Fibroblast of skin of left biceps (primary cell): ENCODE measurements at places on chromosomes 3 and 15.

DNA sequence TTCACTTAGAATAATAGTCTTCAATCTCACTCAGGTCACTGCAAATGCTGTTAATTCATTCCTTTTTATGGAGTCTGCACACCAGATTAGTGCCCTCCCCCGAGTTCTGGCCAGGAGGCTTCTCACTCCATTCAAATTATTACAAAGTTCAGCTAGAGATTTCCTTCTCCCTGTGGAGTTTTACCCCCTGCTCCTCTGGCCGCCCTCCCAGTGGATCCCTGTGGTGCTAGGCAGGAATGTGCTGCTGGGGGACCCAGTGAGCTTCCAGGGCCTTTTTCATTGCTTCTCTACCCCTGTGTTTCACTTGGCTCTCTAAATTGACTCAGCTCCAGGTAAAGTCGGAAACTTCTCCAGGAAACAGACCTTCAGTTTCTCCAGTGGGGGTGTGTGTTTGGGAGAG, 42.7 kb upstream of the CD200R1L start:
- no peak for DNase-seq

GRCh38 chr15:80615783-80616391, 79.2 kb upstream of the ABHD17C start:
- no peak for DNase-seq

DNA sequence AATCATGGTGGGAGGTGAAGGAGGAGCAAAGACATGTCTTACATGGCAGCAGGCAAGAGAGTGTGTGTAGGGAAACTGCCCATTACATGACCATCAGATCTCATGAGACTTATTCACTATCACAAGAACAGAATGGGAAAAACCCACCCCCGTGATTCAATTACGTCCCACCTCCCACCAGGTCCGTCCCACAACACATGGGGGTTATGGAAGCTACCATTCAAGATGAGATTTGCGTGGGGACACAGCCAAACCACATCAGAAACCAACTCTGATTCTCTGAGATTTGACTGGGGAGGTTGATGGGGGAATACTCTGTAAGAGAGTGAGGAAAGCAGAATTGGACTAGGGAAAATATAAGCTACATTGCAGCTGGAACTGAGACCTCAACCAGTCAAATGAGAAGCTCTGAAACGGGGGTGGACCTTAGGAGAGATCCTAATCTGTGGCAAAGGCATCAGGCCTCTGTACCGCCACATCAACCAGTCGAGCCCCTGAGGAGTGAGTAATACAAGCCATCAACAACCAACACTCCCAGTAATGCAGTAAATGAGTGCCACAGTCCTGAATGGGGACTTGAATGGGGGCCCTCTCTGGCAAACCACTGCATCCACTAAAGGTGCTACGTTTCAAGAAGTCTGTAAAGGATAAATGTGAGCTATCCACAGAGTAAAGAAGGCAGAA, 207.9 kb upstream of the GADL1 start:
- DNase-seq = no peak

DNA sequence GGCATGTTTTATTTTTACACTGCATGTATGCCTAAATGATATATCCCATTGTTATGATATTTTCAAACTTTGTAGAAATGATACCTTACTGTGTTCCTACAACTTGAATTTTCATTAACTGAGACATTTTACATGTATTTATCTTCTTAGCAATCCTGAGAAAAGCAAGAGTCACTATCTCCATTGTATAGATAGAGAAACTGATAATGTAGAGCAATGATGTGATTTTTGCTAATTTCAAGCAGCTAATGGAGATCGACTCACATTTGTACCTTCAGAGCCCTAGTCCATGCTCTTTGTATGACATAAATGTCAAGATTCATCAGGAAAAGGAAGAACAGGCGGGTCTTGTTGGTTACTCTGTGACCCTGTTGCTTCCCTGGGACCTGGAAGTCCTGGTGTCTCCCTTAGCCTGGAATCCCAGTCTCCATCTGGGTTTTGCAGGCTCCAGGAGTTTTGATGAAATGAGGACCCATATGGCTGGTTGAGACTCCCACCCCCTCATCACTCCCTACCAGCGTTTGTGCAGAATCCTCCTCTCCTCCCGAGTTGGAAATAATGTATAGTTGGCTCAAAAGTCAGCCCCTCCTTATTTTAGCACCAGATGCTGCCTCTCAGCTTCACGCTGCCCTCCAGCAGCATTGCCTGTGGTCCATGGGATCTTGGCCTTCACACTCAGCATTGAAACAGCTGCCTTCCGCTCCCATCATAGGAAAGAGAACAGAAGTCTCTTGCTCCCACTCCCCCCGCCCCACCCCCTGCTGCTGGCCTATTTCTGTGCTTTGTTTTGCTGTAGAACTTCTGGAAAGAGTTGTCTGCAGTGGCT, 67.1 kb downstream of the APBA2 start:
- DNase-seq = no peak

GRCh38 chr3:174536319-174536718, 322.8 kb upstream of the NAALADL2 start:
- no peak for DNase-seq

GRCh38 chr3:124057420-124057819, 65.5 kb upstream of the ROPN1 start:
- no peak for DNase-seq

DNA sequence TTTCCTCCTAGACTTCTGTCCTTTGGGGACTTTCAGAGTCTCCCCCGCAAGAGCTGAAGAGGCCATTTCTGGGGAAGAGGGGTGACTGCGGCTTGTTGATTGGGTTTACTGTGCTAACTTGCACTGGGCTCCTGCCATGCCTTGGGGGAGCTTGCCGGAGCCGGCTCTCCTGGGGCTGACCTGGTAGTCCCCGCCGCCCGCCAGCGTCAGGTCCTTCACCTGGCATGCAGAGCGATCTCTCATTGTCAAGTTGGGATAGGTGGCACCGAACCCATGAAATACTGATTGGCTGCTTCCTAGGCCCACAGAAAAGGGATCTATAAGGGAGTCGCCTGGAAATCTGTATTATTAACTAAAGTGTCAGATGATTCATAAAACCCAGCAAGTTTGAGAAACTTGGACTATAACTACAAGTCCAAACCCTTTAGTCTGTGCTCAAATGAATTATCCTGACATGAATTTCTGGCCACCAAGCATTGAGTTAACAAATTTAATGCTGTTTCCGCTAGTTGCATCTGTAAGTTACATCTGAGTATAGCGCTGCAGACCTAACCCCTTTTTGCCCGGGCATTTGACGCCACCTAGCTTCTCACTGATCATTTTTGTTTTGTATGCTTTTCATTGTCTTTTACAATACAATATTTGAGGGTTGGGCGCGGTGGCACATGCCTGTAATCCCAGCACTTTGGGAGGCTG, 607 bp upstream of the IMP3 start:
- DNase-seq = no peak

- DNase-seq = no peak
Observed at GRCh38 chr3:116842254-116842957, 132.8 kb downstream of the TUSC7 start.

GRCh38 chr15:68300115-68300940, 22.8 kb downstream of the FEM1B start:
- no peak for DNase-seq

DNA sequence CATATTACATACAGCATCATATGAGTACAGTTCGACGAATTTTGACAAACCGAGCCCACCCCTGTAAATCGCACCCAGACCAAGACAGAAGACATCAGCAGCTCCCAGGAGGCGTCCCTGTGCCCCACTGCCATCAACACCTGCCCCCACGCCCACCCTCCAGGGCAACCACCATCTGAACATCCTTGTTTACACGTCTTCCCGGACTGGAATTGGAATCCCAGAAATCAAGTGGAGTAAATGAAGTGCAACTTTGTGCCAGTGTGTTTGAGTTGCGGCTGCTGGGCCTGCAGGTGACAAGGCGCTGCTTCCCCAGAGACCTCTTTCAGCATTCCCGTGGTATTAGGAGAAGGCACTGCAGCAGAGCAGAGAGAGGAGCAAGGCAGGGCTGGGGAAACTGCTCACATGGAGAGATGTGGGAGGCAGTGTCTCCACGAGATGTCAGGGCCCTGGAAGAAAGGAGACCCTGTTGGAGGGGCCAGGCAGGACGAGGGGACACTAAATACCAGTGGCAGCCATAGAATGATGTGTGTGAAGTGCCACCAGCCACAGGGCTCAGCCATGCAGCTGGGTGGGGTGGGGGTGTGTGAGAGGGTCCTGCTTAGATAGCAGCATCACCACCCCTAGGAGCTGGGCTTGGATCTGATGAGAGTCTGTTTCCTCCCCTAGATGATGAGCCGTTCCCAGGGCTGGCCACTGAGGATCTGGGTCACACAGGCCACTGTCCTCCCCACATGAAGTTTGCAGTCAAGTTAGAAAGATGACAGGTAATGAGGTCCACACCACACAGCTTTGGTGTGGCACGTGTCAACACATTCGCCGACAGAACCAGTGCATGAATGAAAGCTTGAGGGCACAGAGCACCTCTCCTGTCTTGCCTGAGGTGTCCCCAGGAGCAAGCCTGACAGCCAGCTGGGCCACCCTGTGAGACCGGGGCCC, 33.4 kb upstream of the PCSK6 start:
- DNase-seq = no peak

GRCh38 chr3:136008732-136009470, 43.4 kb downstream of the PPP2R3A start:
- DNase-seq = no peak

DNA sequence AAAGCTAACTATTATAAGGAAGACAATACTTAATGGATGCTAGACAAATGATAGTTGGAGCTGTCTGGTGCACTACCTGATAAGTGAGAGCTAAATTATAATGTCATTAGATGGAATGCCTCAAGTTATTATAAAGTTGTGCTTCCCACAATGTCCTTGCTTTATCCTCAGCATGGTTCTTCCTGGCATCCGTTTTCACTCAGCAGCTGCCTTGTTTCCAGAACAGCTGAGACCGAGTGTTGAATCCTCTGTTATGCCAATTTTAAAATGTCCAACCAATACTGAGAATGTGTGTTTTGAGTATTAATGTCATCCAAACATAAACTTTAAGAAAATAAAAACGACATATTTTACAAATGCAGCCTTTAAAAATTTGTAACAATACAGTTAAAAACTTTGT, 286.7 kb upstream of the SOX2 start:
- DNase-seq = no peak

DNA sequence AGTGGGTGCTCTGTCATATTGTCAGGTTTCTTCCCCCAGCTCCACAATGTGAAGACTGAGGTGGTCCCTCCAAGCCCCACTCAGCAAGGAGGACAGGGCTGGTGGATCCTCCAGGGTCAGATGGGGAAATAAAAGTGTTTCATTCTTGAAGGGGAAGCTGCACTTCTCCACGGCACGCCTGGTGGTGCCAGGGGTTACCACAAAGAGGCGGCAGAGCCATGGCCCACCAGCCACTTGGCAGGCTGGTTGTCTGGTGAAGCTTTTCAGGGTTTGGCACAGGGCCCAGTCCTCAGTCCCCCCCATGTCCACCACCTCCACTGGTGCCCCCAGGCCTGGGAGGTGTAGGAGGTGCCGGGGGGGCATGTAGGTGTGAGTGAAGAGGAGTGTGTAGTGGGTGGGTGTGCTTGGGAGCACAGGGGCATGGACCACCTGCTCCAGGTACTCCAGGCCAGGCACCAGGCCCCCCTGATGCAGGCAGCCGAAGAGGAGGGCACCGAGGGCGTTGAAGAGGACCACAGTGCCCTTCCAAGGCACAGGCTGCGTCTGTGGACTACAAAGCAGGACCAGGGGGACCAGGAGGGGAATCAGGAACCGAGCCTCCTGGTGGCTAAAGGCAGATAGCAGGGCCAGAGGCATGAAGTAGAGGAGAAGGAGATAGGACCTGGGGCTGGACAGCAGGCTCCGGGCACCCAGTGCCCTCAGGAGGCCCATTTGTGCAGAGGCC, 5.0 kb upstream of the NCBP2 start:
- no peak for DNase-seq

- DNase-seq = no peak
Observed at GRCh38 chr3:134618478-134619300, 32.1 kb downstream of the KY start.

DNA sequence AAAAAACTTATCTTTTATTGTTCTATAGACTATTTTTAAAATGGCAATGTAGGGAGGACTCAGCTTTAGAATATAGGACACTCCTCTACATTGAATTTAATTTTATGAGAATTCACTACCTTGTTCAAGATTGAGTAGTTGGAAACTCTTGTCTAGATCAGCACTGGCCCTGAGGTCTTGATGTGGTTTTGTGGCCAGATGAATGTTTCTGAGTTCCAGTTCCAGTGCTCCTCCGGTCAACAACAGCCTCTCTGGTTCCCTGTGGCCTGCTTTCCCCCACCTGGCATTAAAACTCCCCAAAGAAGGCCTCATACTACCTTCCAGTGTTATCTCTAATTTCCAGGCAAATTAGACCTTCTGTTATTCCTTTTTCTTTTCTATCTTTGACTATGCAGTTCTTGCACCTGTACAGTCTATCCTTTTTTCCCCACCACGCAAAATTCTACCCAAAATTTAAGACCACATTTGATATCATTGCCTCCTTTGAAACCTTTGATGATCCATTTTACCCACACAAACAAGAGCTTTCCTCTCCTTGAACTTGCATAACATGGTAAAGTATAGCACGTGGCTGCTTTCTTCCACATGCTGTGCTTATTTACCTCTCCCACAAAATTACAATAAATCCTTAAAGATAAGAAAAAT, 9.6 kb upstream of the ANP32A start:
- no peak for DNase-seq

DNA sequence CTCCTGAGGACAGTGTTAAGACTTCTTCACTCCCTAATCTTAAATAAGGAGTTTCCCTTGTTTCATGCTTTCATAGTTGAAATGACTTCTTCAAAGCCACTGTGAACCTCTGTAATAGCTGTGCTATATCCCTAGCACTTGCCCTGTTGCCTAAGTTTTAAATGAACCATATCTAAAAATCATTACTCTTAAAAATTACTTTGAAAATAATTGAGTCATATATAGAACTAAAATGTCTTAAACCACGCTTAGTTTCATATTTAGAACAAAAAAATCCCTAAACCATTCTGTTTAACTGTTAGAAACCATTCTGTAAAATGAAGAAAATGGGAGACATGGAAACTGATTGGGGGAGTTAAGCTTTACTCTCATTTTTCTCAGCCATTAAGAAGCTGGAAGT, 29.8 kb downstream of the DNAJC19 start:
- DNase-seq = no peak

- DNase-seq = no peak
Observed at GRCh38 chr3:177672252-177672911, 475.1 kb upstream of the TBL1XR1 start.

- no peak for DNase-seq
Observed at GRCh38 chr15:69035205-69035917, 20.9 kb downstream of the NOX5 start.
